ENCODE measurements at places on chromosomes 12 and 14. TPM values are rescaled to one million over a fixed set of nuclear protein-coding genes. Genes with fewer than 3 reads are reported as not detected.

The EEF1AKMT3 gene
- 2.8 TPM for total RNA-seq

The ADAMTS20 gene
- not detected for total RNA-seq

The TDRD9 gene
- 0.60 TPM for total RNA-seq

The HCAR1 gene
- 0.17 TPM for total RNA-seq

The CCND2 gene
- total RNA-seq, result 332 TPM

The COCH gene
- 0.10 TPM for total RNA-seq

The OVCH1 gene
- not detected for total RNA-seq

The PPP4R3A gene
- total RNA-seq, result 134 TPM

The SPIC gene
- total RNA-seq, result not detected

The LYZ gene
- total RNA-seq, result not detected

The KRT82 gene
- total RNA-seq, result not detected

The FAR2 gene
- 26.6 TPM for total RNA-seq

The PTGER2 gene
- total RNA-seq, result 54.5 TPM

The RNU7-1 gene
- not detected for total RNA-seq

The LHX5 gene
- not detected for total RNA-seq

The MANSC1 gene
- 0.27 TPM for total RNA-seq

- no peak for DNase-seq
Observed at GRCh38 chr14:87131879-87132278, 861.1 kb downstream of the GALC start.

GRCh38 chr14:103160321-103161053 is 37.2 kb downstream of the TNFAIP2 start:
- no peak for DNase-seq

GRCh38 chr14:100408350-100409002 is 85.3 kb downstream of the SLC25A47 start:
- no peak for DNase-seq

GRCh38 chr12:106097011-106097410 is 41.7 kb downstream of the NUAK1 start:
- no peak for DNase-seq

GRCh38 chr14:99744873-99745224 is 48.4 kb upstream of the EML1 start:
- no peak for DNase-seq

- no peak for DNase-seq
Observed at GRCh38 chr12:84435682-84436081, 476.9 kb downstream of the SLC6A15 start.

DNA sequence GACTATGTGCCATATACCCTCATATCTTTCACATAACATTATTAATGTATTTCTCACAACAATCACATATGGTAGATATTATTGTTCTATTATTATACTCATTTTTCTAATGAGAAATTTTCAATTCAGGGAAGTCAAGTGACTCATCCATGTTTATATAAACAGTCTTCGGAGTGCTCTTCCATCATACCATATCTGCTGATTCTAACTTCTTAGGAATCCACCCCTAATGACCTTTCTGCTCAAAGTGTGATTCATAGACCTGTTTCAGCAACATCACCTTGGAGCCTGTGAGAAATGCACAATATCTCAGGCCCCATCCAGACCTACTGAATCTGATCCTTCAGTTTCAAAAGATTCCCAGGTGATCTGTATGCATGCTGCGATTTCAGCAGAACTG is 39.8 kb upstream of the OVCH1 start:
- no peak for DNase-seq

DNA sequence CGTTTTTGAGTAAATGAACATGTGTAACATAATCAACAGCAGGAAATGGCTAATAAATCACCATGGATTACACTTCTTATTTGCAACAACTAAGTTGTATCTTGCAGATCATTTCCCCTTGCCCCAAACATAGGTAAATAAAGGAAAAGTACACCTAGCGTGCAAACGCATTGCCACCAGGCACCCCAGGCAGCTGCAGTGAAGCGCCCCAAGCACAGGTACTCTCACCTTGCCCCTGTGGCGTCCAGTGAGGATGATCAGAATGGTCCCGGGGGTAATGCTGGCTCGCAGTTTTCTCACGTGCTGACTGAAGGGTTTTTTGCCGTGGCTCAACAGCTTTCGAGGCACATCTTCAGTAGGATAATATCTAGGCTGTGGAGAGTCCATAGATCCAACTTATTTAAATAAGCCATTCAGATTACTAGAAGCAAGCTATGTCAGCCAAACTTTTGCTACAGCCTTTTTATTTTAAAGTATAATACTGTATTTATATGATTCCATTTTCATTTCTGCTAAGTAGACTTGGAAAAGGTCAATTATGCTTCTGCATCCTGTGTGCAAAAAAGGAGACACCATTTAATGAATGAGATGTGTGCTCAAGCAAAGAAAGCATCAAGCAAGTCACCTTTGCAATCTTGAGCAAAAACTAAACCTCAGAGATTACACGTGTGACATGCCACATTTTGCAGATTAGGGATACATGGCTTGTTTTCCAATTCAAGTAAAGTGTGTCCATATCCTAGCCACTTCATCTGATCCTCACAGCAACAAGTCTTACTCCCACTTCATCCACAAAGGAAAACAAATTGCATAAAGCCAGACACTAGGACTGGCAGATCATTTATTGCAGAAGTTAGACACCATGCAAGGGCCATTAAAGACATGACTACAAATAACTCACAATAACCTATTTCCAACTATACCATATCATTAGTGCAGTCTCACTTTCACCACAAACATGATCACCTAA is 2.6 kb downstream of the RPL6 start:
- no peak for DNase-seq

- DNase-seq, result no peak
Observed at GRCh38 chr14:90450667-90451066, 53.8 kb downstream of the CALM1 start.

- DNase-seq, result no peak
Observed at GRCh38 chr14:22418631-22419030, 170.4 kb downstream of the DAD1 start.

GRCh38 chr14:93629643-93630042 is 158.6 kb downstream of the PRIMA1 start:
- no peak for DNase-seq

GRCh38 chr12:127063339-127064072 is 1203.5 kb upstream of the TMEM132C start:
- DNase-seq, result no peak

DNA sequence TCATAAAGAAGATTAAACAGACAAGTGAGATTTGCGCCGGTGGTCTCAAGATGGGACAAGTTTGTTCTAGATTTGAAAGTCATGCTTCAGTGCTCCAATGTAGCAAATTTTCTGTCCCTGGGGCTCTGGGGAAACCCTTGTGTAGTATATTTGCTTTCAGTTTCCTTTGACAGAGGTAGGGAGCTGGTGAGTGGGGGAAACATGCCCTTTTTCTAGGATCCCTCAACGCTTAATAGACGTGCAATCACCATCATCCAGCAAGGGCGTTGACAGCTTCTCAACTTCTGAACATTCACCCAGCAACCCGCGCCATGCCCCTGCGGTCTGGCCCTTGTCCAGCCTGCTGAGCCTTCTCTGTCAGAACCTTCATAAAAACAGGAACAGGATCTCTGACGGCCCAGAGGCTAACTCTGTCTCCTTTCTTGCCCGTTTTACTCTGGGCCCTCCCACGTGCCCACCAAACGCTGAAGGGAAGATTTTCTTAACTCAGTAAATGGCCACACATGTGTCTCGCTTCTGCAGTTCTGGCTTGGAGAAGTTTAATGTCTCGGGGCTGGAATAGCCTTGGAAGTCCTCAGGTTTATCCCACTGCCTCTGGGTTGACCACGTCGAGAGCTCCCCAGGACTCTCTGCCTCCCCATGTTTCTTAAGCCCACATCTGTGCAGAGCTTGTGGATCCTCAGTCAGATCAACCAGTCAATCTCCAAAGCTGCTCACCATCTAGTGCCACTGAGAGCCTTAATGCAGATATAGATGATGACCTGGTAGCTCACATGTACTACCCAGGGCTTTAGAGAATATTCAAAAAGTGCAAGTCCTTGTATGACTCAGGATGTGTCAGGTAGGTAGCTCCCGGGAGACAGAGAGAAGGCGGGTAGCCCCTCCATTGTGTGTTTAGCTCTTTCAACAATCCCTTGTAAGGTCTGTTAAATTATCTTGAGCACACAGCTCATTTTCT is 58.1 kb upstream of the CCND2 start:
- peak; percentile 34 for DNase-seq

DNA sequence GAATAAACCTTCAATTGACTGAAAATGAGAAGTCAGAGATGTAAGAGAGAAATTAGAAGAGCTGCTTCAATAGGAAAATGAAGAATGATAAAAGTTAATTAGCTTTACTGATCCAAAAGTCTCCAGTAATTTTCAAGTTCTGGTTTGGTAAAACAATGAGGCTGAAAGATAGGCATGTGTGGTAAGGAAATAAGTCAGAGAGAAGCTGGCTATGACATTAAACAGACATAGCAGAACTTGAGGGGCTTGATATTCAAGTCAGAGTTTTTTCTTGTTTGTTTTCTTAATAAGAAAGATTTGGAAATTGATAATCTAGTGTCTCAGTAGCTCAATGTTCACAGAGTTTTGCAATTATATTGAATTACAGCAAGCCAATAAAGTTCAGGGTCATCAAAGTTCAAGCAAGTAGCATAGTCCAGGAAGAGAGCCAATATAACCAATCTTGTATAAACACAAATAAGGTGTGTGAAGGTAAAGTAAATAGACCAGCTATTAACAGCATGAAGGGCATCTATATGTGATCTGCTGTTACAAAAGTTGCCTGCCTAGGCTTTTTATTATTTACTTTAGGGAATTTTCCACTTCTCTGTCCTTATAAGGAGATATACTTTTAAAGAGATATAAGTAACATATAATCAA is 1111.5 kb downstream of the TRHDE start:
- DNase-seq, result no peak

- DNase-seq, result no peak
Observed at GRCh38 chr12:77882709-77883108, 52.0 kb downstream of the NAV3 start.

- DNase-seq, result no peak
Observed at GRCh38 chr14:68444449-68445168, 348.3 kb downstream of the ZFP36L1 start.

GRCh38 chr12:28446031-28446430 is 255.8 kb downstream of the CCDC91 start:
- DNase-seq, result no peak

DNA sequence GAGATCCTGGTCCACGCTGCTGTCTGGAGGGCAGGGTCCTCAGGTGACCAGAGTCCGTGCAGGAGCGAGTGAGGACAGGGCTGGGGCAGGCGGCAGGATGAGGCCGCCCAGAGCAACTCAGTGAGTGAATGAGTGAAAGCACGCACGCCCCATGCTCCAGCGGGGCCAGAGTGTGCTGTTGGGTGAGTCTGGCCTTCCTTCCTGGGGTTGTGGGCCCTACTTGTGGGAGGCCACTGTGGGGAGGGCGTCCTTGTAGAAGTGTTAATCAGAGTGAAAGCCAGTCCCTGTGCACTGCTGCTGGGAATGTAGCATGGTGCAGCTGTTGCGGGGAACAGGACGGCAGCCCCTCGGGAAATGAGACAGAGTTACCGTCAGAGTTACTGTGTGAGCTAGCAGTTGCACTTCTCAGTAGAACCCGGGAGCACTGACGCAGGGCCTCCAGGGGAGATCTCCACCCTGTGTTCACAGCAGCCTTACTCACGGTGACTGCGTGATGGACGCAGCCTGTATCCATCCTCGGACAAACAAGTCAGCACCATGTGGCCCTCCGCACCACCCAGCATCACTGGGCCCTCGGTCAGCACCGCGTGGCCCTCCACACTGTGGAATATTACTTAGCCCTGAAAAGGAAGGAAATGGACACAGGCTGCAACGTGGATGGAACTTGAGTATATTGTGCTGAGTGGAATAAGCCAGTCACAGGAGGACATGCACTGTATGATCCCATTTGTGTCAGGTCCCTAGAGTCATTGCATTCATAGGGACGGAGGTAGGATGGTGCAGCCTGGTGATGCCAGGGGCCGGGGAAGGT is 22.1 kb downstream of the PACS2 start:
- no peak for DNase-seq

GRCh38 chr14:104001003-104001402 is 58.7 kb upstream of the RD3L start:
- peak; percentile 11 for DNase-seq

- no peak for DNase-seq
Observed at GRCh38 chr12:84807249-84807648, 105.3 kb downstream of the SLC6A15 start.

GRCh38 chr12:8823565-8824300 is 1.3 kb downstream of the A2ML1 start:
- DNase-seq, result no peak

GRCh38 chr14:20630340-20631022 is 11.0 kb downstream of the OR6S1 start:
- no peak for DNase-seq

GRCh38 chr14:45793081-45793480 is 540.1 kb upstream of the MIS18BP1 start:
- no peak for DNase-seq

DNA sequence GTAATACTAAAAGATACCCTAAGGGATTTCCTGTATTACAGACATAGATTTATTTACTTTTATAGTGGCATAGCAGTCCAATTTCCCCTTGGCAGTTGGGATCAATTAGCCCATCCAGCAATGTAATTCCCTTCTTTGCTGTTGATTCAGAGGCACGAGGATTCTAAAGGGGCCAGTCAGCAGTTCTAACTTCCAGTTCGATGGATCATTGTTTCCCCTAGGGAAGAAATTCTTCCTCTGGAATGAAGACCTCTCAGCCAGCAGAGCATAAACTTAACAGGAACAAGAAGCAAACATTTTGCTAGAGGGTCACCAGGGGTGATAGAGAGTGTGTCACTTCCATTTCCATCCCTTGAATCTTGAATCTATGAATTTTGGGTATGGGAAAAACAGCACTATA is 395.7 kb upstream of the NOVA1 start:
- DNase-seq, result no peak

DNA sequence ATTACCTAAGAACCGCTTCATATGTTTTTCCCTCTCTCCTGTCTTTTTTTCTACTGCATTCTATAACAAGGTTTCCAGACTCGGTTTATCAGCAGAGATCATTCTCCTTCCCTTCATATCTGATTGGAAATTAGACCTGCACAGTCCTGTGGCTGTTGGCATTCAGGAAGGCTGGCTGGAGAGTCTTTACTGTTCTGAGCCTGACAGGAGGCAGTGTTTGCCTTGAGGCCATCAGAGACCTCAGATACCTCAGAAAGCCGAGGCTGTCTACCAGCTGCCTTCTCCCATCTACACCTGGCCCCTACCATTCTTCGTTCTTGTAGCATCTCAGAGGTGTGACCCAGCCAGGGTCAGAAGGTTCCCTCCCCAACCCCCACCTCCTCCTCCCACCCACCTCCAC is 182.0 kb downstream of the CAND1 start:
- no peak for DNase-seq
